NCI-H187 treated with DMSO at 0.1 percent for 48 hours (cell line): ENCODE measurements at places on chromosomes 13 and 19.

DNA sequence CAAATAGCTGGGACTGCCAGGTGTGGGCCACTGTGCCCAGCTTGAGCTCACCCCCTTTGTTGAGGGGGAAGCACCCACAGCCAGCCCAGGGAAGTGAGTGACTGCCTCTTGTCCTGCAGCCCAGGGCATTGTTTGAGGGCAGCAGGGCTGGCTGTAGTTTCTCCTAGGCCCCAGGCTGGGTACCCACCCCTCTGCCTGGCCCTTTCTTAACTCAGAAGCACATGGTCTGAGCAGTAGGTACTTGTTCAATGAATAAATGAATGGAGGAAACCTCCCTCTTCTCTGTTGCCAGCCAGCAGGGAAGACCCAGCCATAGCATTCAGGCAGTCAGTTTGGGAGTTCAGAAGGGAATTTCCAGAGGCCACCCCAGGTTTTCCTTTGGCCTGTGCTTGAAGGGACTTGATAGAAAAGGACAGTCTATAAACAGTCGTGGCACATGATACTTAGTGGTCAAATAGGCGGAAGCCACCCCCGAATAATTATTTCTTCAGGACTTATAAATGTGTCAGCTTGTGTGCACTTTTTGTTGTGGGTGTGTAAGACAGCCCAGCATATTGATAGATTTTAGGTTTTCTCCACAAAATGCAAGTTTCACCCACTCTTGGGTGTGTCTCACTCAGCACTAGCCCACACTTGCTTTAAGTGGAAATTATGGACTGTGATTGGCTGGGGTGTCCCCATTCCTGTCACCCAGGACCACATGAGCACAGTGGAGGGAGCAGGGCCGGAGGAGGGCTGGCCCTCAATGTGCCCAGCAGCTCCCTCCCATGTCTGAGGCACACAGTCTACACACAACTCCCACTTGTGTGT is 33.1 kb downstream of the GATAD2A start:
- DNase-seq, result no peak

GRCh38 chr19:1274852-1275259 is 474 bp upstream of the FAM174C start:
- no peak for DNase-seq

DNA sequence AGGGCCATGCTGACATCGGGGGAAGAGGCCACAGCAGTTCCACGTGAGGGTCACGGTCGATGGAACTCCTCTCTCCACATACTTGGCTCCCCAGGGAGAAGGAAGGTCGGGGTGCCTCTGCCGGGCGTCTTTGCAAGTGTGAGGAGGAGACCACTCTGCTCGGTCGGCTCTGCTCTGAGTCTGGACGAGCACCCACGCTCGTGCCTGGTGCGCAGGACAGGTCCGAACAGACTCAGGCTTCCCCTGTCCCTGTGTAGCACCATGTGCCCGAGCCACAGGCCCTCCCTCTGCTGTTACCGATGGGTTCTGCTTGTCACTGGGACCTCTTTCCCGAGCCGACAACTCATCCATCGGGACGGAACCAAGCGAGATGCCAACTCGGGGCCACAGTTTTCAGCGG is 35.1 kb downstream of the TMEM255B start:
- no peak for DNase-seq

- DNase-seq, result no peak
Measured at GRCh38 chr19:54462655-54463530, 685 bp downstream of the LENG9 start.

DNA sequence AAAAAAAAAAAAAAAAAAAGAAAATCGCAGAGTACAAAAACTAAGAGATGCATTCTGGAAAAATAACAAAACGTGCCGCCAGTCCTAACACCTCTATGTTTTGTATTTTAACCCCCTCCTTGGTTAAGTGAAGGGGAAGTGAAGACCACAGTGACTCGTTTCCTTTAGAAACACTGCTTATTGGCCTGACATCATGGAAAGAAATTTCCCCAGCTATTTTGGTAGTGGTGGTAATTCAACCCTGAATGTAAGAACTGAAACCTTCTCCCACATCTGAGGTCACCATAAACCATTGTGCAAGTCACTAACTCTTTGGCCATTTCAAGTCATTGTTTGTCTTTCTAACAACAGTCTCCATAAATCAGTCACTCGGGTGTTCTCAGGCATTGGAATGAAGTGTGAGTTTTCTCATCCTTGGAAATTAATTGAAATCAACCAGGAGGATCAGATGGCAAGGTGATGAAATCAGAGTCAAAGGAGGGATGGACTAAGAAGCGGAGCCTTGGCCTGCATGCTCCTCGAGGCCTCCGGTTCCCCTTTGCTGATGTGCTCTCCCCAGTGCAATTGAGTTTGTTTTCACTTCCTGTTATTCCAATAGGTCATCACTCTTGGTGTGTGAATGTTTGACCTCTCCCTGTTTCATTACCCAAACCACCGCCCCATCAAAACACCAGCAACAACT is 443.9 kb downstream of the FGF9 start:
- no peak for DNase-seq

DNA sequence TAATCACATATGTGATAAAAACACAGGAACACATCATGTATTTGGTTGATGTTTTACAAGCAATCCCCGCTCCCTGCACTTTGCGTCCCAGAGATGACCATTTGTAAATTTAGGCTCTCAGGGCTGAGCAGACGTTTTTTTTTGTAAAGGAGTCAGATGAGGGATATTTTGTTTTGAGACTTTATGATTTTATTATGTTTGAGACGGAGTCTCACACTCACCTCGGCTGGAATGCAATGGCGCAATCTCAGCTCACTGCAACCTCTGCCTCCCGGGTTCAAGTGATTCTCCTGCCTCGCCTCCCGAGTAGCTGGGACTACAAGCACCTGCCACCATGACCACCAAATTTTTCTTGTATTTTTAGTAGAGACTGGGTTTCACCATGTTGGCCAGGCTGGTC is 1.4 kb downstream of the TLE6 start:
- no peak for DNase-seq

GRCh38 chr19:56491399-56491798 is 14.3 kb upstream of the ZNF667 start:
- no peak for DNase-seq

GRCh38 chr13:45349438-45349837 is 8.5 kb upstream of the TPT1 start:
- no peak for DNase-seq

DNA sequence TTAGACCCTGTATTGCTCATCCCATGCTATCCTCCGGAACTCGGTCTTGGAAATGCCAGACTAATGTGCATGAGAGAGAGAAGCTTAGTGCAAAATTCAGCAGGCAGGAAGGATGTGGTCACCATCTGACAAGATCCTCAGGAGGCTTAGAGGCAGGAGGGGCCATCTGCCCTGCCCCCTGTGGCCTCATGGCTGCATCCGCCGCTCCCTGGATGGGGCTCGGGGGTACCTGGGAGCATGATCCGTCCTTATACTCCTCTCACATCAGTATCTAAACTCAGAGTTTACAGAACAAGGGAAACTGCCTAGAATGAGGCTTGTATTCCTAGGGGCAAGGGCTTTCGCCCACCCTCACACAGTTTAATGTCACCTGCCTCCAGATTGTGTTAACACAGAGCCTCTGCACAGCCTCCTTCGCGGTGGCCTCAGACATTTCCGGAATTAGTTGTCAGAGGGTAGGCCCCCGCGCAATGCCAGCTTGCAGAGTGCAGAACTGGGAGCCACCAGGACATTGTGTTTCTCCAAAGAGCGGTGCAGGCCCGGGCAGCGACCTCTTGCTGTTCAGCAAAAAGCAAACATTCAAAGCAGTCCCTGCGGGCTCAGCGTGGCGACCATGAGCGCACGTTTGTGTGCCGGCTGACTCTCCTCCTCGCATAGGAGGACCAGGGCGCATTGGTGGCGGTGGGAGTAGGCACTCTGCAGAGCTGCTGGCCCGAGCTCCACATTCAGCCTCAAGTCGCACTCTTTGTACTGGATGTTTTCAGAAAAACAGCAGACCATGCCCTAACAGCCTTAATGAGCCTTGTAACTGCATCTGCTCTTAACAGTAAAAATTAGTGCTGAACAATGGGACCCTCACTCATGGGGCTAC is 39.1 kb downstream of the GPR12 start:
- no peak for DNase-seq

- no peak for DNase-seq
Measured at GRCh38 chr13:76798037-76798436, 88.2 kb downstream of the KCTD12 start.
